ENCODE measurements at places on chromosomes 5 and 9.

GRCh38 chr9:79292731-79293280 lies 279.0 kb upstream of the TLE4 start:
- no peak for DNase-seq

GRCh38 chr9:133628766-133629165 lies 7.4 kb upstream of the DBH start:
- DNase-seq: no peak

DNA sequence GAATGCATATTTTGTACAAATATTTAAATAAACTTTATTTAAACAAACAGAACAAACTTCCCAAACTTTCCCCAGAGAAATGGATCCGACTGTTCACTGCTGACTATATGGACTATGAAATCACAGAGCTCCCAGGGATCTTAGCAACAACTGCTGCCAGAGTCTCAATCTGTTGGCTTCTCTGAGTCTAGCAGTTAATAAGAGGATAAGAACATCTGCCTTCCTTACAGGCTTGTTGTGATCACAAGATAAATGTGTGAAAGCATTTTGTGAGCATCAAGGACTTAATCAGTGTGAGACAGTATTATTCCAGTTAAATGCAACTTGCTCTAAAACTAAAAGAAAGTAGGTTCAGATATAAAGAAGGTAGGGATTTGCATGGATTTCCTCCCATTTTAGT lies 31.4 kb upstream of the MYOT start:
- no peak for DNase-seq

DNA sequence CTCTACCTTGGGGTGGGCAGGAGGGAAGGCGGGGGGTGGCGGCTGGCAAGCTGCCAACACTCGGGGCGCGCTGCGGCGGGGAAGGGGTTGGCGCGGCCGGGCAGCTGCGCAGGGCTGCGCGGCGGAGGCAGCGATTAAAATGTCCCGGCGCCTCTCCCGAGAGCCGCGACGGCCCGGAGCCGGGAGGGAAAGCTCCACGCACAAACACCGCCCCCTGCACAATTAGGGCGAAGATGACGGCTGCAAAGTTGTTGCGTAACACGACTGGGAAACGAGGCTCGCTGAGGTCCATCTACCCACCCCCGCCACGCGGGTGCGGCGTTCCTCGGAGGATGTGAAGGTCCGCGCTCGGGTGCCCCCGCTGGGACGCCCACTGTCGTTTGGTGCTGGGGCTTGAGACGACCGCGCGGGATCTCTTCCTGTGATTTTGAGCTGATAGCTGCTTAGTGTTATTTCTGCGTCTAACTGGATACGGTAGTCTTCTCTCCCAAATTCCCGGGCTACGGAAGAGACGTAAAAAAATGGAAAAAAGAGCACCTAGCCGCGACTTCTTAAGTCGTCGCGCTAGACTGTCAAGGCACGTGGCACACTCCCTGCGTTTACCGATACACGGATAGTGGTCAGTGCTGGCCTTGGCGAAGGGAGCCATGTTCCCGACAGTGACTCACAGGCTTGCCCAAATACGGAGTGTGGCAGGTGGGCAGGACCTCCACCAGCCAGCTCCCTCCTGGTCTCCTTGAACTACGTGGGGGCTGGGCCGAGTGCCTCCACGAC lies 958 bp upstream of the NFIL3 start:
- no peak for DNase-seq

GRCh38 chr9:16540743-16541613 lies 329.5 kb downstream of the BNC2 start:
- DNase-seq: no peak

GRCh38 chr5:175226506-175226905 lies 217.5 kb downstream of the DRD1 start:
- no peak for DNase-seq

- DNase-seq: no peak
Observed at GRCh38 chr9:33489066-33489465, 15.3 kb upstream of the NOL6 start.

- DNase-seq: no peak
Observed at GRCh38 chr5:159928122-159928909, 12.0 kb downstream of the ADRA1B start.

DNA sequence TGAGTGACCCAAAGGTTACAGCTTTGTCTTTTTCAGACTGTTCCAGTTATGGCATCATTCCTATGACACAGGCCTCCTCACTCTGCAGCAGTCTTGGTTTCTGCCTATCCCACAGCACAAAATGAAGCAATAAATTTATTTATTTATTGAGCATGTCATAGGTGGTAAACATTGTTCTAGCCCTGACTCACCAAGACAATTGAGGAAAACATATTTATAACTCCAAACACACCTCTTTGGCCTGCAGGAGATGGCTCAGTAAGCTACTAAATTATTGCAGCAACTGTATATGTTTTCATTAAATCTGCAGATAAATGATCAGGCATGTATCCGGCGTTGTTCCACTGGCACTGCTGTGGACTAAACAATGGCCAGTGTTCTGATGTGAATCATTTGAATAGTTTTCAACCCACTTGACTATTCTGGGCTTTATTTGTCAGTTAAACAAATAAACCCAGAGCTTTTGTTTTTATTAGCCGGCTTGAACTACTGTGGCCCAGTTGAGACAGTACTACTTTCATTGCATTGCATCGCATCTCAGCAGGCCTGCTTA lies 83.2 kb downstream of the FOXD1 start:
- no peak for DNase-seq

- DNase-seq: no peak
Observed at GRCh38 chr5:71748360-71748759, 29.3 kb downstream of the CARTPT start.

DNA sequence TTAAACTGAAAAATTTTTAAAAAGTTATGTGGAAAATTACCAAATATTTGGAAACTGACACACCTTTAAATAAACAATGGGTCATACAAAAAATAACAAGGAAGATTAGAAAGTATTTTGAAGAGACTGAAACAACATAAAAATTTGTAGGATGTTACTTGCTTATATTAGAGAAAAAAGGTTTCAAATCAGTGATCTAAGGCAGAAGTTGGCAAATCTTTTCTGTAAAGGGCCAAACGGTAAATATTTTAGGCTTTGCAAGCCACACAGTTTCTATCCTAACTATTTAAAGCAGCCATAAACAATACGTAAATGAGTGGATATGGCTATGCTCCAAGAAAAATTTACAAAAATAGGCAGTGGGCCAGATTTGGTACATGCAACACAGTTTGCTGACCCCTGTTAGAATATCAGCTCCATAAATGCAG lies 81.3 kb downstream of the OXCT1 start:
- DNase-seq: no peak

DNA sequence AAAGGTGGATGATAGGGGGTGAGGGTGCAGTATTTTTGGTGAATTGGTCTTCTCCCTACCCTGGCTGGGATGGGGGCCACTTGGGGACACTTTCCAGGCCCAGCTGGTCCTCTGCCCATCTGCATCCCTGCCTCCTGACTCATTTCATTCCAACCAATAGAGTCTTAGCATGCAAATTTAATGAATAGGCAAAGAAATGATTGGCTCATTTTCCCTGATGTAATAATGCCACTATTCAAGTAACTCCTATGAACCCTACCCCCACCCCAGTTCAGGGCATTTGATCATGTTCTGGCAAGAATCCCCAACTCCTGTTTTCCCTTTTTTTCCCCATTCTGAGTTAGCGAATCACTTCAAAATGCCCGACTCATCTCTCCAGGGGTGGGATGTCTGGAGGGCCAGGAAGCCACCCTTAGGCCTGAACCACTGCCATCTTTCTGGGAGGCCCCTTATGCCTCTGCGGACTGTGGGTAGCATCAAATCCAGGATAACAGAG lies 56.7 kb downstream of the PCDH1 start:
- no peak for DNase-seq

GRCh38 chr9:89555451-89556375 lies 49.1 kb upstream of the GADD45G start:
- DNase-seq: no peak

- DNase-seq: no peak
Observed at GRCh38 chr9:114431770-114432169, 44.0 kb upstream of the AKNA start.
